ENCODE measurements at places on chromosomes 6 and 20.

DNA sequence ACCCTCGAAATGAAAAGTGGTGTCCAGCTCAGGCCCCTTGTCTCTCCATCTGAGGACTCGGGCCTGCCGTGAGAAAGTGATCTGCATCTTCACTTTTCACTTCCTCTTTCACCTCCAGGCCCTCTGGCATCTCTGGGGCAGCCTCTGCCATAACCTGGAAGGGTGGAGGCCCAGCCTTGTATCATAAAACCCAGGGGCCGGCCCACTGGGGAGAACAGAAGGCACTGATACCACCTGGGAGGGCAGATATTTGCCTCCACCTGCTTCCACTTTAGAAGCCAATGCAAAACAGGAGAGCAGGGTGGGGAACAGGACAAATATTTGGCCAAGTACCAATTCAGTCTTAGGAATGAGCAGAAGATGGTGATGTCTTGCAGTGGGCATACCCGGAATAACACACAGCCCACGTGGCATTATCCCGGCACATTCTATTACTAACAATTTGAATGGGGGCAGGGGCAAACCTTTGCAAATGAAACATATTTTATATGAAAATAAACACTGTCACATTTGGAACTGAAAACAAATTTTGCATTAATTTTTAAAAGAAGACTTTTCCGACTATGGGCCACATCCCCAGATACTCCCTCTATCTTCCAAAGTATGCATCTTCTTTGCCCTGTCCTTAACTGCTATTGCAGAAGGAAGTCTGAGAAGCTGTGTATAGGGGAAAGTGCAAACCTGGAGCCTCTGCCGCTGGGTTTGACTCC is 69.2 kb upstream of the TBC1D7 start:
- no peak for DNase-seq

DNA sequence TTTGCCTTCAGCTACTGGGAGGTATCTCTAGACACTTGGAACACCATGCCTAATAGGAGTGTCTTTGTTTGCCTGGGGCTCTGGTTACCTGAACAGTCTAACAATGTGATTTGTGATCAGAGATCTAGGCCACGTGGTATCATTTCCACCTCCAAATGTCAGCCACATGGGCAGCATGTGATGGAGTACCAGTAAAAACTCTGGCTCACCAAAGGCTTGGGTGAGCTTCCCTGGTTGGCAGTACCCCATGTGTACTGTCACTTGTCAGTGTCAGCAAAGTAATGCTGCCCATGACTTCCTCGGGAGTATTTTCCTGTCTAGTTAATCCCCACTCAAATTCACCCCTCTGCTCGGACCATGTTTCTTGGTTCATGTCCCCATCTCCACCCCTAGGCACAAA is 195.2 kb upstream of the LRFN2 start:
- DNase-seq: no peak

GRCh38 chr6:35610830-35611229 is 77.9 kb downstream of the FKBP5 start:
- no peak for DNase-seq

DNA sequence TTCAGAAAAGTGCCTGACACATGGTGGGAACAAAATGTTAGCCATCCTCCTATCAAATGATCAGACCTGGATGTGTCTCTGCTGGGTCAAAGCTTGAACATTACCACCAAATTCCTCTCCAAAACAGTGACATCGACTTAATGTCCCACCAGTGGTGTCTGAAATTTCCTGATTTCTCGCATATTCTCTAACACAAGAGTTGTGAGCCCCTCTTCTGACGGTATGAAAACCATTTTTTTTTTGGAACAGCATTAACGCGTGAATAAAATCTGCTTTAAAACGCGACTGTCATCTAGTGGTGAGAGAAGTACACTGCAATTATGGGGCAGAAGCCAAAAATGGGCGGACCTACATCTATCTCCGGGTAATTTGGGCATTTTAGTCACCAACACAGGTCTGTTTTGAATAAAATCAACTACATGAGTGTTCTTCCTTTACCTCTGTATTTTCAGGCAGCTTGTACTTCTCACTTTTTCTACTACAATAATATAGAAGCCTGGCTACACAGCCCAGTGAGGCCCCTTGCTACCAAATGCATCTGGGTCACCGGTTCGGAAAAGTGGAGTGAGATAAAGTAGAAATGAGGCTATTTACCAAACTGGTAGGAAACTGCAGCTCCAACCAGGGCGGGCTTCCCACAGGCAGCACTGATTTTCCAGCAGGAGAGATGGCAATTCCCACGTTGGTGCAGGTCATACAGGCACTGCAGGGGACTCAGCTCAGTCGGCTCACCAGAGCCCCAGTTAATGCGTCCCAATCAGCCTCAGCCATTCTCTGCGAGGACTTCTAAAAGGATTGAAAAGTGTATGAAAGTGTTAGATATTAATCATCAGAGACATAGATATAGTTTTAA is 27.4 kb downstream of the MGME1 start:
- peak; percentile 80 for DNase-seq

- no peak for DNase-seq
Measured at GRCh38 chr20:22829356-22829755, 205.8 kb upstream of the SSTR4 start.

DNA sequence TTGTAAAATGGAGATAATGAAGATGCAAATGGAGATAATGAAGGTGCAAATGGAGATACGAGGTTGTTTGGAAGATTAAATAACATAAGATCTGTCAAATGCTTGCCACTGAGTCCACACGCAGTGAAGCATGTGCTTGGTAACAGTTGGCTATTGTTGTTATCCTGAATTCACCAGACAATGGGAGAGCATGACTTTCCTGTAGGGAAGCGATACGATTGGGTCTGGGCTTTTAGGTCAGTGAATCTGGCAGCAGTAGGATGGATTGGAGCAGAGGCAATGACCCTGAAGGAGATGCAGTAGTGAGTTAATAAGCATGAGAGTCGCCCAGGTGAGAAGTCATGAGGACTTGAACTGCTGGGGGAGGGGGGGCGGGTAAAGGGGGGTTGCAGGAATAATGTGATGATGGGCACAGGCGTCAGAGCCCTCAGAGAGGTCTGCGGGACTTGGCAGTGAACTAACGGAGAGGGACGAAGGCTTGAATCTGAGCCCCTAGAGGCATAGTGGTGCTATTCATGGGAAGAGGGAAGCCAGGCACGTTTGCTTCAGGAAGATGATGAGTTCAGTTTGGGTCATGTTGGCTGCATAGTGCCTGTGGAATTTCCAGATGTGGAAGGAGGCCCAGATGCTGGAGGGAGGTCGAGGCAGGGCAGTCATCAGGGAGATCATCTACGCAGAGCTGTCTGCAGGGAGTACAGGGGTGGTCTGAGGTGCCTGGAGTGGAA is 55.4 kb downstream of the ZDHHC14 start:
- no peak for DNase-seq

GRCh38 chr6:161740486-161740885 is 466.6 kb upstream of the AGPAT4 start:
- DNase-seq: no peak

DNA sequence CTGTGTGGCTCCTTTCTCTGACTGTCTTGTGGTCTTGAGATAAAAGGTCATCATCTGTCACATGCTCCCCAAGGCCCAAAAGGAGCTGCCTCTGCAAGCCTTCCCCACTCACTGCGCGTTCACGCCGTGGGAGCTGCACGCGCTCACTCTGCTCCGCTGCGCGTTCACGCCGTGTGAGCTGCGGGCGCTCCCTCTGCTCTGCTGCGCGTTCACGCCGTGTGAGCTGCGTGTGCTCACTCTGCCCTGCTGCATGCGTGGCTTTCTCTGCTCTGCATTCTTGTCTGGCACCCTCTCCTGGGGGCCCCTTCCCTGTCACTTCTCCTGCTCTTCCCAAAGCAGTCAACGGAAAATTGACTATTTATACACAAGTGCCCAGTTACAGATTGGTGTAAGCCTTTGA is 42.5 kb downstream of the PSMB1 start:
- no peak for DNase-seq

DNA sequence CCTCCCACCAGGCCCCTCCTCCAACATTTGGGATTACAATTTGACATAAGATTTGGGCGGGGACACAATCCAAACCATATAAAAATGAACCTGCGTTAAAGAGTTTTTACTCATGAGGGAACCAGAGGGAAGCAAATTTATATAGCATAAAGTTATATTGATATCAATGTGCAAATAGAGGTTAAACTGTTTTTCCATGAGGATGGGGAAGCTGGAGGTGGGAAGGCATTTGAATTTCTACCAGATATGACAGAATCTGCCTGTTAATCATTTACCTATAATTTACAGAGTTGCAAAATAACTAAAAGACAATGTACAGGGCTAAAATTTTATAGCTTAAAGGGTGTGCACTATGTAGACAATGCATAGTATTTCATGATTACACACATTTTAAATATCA is 322.0 kb upstream of the FKBP1C start:
- DNase-seq: no peak

DNA sequence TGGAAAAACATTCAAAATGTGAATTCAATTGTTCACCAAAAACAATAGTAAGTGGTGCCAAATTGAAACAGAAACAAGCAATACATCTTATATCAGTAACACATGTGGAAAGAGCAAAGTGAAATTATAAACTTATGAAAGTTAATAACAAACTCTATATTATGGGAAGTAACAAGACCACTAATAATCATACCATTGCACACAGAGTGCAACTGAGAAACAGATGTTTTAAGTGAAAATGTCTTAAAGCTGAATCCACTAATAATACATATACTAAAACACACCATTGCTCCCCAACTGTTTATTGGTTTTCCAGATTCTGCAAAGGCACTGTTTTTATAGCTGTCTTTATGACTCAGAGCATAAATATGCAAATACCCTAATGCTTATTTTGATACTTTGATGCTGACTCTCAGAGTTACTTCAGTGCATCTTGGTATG is 292.3 kb downstream of the RFPL4B start:
- peak; percentile 2 for DNase-seq

GRCh38 chr6:109300874-109301273 is 81.4 kb downstream of the CD164 start:
- no peak for DNase-seq

All from COLO829 (cell line).